ENCODE measurements at places on chromosomes 11 and 22. TPM values are rescaled to one million over a fixed set of nuclear protein-coding genes. Genes with fewer than 3 reads are reported as not detected.

DNA sequence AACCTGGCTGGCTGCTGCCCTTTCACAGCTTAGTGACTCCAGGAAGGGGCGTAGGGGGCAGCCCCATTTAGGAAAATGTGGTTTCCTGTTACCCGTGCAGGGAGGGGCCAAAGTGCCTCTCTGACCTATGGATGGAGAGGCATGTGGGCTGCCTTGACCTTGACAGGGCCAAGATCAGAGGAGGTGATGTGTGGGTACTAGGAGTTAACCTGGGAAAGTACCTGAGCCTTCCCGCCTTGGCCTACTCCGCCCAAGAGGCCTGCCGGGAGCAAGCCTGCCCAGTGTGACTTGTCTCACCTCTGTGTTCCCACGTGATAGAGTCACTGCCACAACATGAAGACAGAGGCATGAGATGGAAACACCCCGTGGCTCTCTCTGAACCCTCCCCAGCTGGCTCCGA lies 33.4 kb downstream of the GRAMD4 start:
- DNase-seq, result no peak

GRCh38 chr11:95248666-95249467 lies 17.9 kb upstream of the SESN3 start:
- DNase-seq, result no peak

DNA sequence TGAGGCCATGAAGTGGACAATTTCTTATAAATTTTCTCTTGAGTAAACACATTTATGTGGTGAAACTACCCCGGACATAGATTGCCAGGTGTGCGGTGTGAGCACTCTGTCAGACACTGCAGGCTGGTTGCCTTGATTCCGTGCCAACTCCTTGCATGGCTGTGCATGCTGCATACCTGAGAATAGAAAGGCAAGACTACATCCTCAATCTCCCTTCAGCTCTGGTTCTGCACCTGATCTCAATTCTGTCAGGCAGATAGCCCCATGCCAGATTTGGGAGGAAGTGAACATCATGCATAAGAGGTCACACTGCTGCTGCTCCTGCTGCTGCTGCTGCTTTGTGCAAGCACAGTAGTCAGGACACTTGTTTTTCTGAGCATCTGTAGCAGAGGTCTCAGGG lies 42.5 kb upstream of the DEUP1 start:
- no peak for DNase-seq

GRCh38 chr11:63682066-63683021 lies 1.0 kb downstream of the RTN3 start:
- peak; percentile 64 for DNase-seq

- no peak for DNase-seq
These were observed 15.7 kb downstream of the NAP1L4 start for GRCh38 chr11:2976294-2977063.

- DNase-seq, result no peak
These were observed 40.4 kb upstream of the GRIK4 start for GRCh38 chr11:120471131-120471530.

OR51I1 gene
- total RNA-seq, result not detected

TAF6L gene
- total RNA-seq, result 16.9 TPM

OR10A2 gene
- not detected for total RNA-seq

ALDH3B2 gene
- total RNA-seq, result not detected

CEND1 gene
- total RNA-seq, result 0.36 TPM
